Central memory CD8-positive, alpha-beta T cell (primary cell): ENCODE measurements at places on chromosomes 13 and 19.

DNA sequence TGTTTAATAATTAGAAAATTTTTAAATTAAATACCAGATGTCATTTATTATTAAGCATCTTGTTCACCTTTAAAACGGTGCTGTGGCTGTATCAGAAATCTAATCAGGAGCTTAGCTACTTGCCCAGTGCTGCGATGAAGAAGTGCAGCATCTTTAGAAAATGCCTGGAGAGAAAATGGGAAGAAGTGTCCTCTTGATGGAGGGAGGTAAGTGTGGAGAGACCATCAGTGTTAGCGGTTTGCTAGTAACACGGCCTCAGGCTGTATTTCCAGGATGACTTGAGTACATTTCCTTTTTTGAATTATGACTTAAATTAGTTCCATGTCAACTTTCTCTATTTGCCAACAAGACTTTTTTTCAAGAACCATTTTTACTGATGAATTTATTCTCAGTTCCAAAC lies 74.1 kb downstream of the SHISA2 start:
- no peak for DNase-seq

DNA sequence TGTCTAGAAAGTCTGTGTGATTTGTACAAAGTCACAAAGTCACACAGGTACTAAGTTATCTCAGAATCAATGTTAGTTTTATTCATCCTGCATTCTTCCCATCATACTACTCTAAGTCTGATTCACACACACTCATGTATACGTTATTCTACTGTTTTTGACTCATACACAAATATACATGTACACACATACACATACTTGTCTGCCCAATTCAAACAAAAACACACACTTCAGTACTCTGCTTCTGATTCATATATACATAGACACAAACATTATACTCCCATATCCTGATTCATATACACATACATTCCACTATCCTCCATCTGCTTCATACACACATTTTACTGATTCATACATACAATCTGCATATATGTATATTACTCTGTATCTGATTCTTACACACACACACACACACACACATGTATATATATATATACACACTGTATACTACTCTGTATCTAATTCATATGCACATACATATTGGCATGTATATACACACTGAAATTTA lies 69.3 kb downstream of the KLF12 start:
- no peak for DNase-seq

GRCh38 chr13:109172136-109172535 lies 542.7 kb downstream of the MYO16 start:
- DNase-seq: no peak

DNA sequence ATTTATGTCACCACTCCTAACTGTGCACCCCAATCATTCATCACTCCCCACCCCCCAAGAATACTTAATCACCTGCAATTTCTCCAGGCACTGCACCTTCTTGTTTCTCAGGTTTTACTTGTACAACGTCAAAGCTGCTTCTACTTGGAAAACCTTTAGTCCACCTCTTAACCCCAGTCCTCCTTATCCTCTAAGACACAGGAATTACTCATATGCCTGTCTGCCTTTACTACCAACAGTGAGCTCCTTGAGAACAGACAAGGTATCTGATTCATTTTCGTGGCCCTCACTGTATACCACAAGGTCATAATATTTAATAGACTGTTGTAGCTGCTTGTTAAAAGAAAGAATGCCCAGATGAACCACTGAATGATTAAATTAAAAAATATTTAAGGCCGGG lies 21.0 kb upstream of the NDFIP2 start:
- DNase-seq: no peak

DNA sequence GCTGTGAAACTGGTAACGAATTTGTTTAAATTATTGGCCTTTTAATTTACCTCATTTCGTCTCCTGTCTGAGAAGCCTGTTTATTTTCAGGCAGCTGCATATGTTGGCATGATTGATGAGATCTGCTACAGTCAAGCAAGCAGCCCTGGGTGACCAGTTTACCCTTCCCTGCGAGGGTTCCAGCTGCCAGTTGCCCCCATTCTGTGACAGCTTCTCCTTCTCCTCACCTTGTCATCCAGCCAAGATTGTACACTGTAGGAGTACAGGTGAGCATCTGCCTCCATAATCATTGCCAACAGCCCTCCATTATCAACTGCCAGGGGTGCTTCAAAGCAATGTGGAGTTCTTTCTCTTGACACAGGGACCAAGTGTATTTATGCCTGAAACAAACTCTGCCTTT lies 1979.9 kb upstream of the PRR20A start:
- DNase-seq: no peak

- no peak for DNase-seq
Observed at GRCh38 chr13:93499991-93500390, 273.4 kb downstream of the GPC6 start.

GRCh38 chr13:85799097-85799582 lies at the start of gene SLITRK6:
Gene SLITRK6 (minus strand): TSS chr13:85799419. CDS start chr13:85796508, 2,911 bp downstream.
- DNase-seq: no peak

DNA sequence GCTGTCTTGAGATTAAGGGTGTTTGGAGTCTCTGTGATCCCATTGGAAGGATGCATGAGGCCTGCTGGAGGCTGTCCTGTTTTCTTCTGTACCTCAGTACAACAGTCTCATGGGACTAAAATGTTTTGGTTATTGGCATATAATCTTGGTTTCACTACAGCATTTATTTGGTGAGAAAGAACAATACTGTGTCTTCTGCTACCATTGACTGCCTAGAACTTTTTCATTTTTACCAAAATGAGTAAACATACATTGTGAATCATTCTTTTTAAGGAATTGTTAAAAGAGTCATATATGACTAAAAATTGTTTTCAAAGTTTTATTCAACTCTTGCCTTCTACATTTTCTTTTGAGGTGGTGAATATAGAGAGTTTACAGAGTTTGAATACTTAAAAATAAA lies 459.8 kb downstream of the GPC6 start:
- no peak for DNase-seq

- no peak for DNase-seq
Observed at GRCh38 chr13:56909896-56910600, 230.7 kb upstream of the PRR20A start.

- DNase-seq: peak; percentile 32
Observed at GRCh38 chr19:49333811-49334288, 1.4 kb upstream of the CD37 start.

DNA sequence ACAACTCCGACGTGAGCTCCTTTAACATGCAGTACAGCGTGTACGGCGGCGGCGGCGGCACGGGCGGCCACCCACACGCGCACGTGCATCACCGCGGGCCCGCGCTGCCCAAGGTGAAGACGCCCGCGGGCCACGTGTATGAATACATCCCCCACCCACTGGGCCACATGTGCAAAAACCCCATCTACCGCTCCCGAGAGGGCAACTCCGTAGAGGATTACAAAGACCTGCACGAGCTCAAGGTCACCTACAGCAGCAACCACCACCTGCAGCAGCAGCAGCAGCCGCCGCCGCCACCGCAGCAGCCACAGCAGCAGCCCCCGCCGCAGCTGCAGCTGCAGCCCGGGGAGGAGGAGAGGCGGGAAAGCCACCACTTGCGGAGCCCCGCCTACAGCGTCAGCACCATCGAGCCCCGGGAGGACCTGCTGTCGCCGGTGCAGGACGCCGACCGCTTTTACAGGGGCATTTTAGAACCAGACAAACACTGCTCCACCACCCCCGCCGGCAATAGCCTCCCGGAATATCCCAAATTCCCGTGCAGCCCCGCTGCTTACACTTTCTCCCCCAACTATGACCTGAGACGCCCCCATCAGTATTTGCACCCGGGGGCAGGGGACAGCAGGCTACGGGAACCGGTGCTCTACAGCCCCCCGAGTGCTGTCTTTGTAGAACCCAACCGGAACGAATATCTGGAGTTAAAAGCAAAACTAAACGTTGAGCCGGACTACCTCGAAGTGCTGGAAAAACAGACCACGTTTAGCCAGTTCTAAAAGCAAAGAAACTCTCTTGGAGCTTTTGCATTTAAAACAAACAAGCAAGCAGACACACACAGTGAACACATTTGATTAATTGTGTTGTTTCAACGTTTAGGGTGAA lies 6.6 kb downstream of the SLITRK5 start:
- no peak for DNase-seq

- no peak for DNase-seq
Observed at GRCh38 chr13:86201477-86201876, 402.3 kb upstream of the SLITRK6 start.

DNA sequence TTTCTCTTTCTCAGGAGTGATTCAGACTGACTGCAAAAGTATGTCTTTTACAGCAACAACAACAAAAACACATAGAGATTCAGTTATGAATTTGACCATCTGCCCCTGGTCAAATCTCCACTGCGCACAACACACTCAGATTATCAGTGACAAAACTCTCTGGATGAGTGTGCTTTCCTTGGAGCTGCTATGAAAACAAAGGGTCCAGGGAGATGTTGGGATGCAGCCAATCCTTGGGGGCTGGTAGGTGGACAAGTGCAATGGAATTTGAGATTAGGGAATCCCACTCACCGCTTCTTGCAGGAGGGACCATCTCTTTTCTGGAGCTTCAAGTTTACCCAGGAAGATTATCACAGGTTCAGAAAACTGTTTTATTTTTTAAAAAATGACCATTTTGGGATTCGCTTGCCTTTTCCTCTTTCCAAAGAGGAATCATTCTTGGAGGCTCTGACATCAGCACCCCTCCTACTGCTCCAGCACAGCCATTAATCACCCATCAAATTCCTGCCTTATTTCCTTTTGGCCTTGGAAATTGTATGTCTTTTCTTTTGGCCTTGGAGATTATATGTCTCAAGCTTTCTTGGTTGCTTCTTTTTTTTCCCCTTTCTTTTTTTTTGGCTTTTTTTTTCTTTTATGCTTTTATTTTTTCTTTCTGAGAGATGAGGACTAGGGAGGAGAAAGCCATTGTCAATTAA lies 311.8 kb downstream of the TSHZ3 start:
- DNase-seq: no peak

DNA sequence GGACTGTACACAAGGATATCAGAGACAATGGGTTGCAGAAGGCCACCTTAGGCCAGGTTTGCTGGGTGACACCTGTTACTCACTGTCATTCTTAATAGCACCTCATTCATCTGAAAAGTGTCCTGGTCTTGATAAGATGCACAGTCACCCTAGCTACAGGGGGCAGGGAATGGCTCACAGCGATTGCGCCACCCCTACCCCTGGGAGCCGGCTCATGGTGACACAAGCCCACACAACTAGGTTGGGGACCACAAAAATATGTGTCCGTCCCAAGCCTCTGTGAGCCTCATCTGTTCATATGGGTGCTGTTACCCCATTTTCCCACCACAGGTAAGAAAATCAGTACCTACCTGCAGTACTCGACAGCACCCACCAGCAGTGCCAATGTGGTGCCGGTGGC lies 23.4 kb downstream of the MED26 start:
- DNase-seq: no peak

DNA sequence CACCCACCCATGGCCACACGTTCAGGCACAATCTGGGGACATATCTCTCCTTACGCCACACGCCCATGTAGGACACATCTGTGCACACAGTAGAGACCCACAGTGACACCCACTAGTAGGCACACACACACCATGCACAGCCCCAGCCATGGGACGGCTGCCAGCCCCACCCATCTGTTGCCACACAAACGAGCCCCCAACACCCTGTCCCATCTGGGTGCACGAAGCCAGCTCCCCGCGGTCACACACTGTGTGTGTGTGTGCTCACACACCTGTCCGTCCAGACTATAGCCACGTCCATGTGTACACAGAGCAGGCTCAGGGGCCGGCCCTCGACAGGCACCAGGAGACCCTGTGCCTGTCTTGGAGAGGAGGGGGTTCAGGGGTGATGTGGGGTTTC lies 10.6 kb downstream of the ERFL start:
- no peak for DNase-seq

DNA sequence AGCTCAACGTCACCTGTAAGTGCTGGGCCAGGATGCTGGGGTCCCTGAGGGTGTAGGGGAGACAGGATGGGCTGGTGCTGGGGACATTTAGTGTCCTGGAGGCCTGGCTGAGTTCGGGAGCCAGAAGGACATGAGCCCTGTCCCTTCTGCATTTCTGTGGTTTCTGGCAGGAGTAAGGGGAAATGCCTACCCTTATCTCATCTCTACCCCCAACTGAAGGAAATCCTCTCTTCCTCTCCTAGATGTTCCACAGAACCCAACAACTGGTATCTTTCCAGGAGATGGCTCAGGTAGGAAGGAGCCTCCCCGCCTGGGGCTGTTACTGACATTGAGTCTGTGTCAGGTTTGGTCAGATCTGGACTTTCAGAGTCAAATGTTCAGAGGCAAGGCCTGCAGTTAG lies 1.2 kb downstream of the CD33 start:
- no peak for DNase-seq

DNA sequence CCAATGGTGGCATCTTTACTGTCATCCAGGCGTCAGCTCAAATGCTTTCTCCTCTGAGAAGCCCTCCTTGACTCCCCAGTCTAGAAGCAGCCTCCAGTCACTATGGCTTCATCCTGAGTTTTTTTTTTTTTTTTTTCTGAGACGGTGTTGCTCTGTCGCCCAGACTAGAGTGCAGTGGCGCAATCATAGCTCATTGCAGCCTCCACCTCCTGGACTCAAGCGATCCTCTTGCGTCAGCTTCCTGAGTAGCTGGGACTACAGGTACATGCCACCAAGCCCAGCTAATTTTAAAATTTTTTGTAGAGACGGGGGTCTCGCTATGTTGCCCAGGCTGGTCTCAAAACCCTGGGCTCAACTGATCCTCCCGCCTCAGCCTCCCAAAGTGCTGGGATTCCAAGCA lies 4.2 kb downstream of the NRTN start:
- no peak for DNase-seq

DNA sequence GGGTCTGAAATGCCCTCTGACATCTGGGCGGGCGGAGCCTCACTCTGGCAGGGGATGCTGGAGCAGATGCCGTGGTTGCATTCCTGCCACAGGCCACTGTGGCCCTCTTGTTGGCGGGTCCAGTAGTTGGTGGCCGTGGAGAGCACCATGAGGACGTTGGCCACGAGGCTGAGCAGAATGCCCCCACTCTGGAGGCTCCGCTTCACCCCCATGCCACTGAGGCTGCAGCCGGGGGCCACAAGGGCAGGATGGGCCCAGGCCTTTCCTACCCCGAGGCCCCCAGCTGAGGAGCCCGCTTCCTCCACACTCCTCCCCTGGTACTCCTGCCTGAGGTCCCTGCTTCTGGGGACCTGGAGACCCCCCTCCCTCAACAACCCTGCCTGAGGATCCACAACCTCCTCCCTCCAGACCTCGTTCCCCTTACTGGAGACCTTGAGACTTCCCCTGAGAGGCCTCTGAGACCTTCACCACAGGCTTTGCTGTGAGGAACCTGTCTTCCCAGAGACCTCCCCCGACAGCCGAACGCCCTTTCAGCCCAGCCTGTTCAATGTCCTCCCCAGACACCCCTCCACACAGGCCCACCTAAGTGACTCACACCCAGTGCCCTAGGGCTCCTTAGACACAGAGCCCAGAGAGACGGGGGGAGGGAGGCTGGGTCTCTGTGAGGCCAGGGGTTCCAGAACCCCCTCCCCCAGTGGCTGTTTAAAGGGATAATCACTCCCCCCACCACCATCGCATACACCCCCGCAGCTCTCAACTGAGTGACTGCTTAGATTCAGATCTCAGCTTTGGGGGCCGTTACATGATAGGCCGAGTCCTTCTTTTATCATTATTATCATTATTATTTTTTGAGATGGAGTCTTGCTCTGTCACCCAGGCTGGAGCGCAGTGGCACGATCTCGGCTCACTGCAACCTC lies at the start of gene CLDND2:
Gene CLDND2, minus strand, starts transcription at position 638 of the 917 bp plus-strand sequence. Its CDS starts 426 bp downstream, at position 212.
- peak; percentile 31 for DNase-seq

GRCh38 chr19:3071768-3072167 lies 9.5 kb upstream of the TLE5 start:
- no peak for DNase-seq
